Karpas-422 (cell line): ENCODE measurements at places on chromosomes 2 and 18.
A peak's percentile ranks its signal among the peaks of the same experiment; 100 is the strongest.

- DNase-seq = no peak
These were observed 43.5 kb downstream of the TMEM163 start for GRCh38 chr2:134675314-134675713.

DNA sequence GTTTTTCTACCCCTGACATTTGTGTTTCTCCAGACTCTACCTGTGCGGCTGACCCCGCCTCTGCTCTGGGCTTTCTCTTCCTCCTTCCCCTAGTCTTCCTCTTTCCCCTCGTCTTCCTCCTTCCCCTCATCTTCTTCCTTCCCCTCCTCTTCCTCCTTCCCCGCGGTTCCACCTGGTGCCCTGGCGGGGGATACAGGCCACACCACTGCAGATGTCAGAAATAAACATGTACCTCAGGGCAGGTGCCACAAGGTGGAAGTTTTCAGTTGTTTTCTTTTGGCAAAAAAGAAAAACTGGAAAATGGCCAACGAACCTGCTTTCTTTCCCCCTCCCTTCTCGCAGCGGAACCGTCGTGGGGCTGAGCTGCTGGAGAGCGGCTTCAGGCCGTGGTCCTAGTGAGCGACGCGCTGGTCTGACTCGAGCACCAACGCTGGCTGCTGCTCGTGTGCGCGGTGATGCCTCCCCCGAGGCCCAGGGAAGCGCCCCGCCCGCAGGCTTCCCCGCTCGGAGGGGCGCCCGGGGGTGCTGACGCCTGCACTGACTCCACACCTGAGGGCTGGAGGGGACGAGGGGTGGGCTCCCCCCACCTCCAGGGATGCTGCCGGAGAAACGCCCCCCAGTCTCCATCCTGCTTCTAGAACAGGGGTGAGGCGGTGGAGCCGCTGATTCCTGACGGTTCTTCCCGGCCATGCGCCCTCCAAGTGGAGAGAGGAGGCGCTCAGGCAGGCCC lies 83.7 kb upstream of the ZNF516 start:
- no peak for DNase-seq

GRCh38 chr2:186455613-186456012 lies 30.4 kb upstream of the ZC3H15 start:
- no peak for DNase-seq

GRCh38 chr18:58661423-58661822 lies 9.8 kb upstream of the MALT1 start:
- DNase-seq = no peak

DNA sequence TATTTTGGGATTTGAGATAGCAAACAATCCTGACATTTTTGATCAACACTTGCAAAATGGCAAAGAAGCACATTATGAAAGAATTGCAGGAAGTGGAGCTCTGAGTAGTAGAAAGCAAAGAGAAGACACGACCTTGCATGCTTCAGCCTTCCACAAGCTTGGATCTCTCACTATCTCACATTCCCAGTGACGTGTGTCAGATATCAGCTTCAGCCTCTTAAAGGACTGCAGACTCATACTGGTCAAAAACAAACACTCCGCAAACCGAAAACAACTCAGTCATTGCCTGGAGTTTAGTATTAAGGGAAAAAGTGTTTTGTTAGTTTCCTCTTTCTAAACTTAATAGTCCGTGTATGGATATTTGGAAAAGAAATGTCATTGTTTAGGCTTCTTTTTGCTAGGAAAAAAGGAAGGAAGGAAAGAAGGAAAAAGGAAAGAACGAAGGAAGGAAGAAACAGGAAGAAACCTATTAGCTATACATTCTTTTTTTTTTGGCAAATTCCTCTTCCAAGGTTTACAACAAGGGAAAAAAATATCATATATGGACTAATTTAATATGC lies 32.6 kb upstream of the SLC40A1 start:
- DNase-seq = no peak

- DNase-seq = no peak
These were observed 78.1 kb upstream of the NPAS2 start for GRCh38 chr2:100741880-100742276.

GRCh38 chr18:11992096-11992790 lies 10.9 kb downstream of the IMPA2 start:
- no peak for DNase-seq

DNA sequence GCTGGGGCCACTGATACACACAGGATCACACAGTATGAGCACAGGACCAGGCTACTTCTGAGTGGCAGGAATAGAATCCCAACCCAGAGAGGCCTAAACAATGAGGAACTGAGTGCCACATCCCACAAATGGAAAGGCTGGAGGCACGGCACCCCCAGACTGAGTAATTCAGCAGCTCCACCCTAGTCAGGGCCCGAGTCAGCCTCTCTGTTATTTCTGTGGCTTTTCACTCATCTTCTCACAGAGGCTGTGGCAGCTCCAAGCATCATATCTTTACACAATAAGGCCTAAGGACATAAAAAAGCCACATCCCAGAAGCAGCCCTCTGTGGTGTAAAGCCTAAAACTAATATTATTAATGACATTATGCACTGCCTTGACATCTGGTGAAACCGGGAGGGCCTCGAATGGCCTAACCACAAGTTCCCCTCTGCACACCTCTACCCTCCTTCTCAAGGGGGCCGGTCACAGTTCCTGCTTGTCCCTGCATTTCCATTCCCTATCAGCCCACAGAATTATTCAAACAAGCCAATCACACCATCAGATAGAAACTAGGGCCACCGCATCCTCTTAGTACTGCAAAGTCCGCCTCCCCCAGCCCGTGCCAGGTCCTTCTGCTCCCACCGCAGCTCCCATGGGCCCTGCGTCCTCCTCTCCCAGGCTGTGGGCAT lies 12.5 kb upstream of the MAL start:
- DNase-seq = no peak

GRCh38 chr2:51662187-51662586 lies 630.3 kb upstream of the NRXN1 start:
- DNase-seq = no peak

DNA sequence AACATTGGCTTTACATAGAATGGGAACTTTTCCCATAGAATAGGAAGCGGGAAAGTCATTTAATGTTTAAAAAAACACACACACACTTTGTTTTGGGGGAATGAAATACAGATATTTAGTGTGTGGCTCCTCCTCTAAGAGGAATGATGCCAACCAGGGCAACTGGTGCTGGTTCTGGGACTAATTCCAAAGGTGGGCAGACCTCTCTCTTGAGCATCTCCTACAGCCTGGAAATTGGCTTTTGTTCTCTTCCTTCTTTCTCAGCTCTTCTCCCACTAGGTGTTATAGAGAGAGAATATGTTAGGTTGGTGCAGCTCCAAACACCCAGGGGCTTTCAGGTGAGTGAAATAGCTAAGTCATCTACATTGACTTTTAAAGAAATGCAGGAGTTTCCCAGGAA lies 190.1 kb downstream of the RAD51AP2 start:
- no peak for DNase-seq

DNA sequence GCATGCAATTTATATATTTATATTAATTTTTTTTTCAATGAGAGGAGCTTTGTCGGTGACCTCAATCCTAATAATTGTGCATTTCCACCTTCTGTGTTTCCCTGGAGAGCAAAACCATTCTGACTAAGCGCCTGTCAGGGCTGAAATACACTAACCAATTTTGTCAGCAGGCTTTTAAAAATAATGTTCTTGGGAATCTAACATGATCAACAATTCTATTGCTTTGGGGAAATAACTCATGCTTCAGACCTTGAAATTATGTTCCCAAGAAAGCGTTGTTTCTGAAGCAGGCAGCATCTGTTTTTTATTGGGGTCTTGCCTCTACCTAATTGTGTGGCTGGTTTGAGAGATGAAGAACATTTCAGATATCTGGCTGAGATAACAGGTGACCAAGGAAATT lies 129.1 kb upstream of the ALKAL2 start:
- DNase-seq = no peak

DNA sequence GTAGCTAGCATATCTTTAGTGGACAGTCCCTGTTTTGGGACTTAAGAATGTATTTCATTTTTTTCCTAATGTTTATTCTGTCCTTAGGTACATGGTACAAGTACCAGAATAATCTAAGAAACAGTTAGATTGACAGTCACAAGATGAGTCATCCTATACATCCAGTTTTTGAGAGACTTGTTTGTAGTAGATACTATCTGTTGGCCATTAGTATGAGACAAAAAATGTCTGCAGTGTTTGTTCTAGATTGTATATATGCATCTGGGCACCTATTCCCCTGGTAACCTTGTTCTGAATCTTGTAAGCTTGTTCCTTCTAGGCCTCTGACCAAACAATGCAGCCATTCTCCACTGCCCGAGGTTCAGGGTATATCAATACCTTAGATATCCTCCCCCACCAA lies 1343.5 kb downstream of the SUCLG1 start:
- DNase-seq = no peak

DNA sequence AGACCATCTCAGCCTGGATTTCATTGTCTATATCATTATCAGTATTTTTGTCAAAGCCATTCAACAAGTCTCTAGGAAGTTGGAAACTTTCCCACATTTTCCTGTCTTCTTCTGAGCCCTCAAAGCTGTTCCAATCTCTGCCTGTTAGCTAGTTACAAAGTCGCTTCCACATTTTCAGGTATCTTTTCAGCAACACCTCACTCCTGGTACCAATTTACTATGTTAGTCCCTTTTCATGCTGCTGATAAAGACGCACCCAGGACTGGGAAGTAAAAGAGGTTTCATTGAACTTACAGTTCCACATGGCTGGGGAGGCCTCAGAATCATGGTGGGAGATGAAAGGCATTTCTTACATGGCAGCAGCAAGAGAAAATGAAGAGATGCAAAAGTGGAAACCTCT lies 9.3 kb upstream of the FIGLA start:
- no peak for DNase-seq

DNA sequence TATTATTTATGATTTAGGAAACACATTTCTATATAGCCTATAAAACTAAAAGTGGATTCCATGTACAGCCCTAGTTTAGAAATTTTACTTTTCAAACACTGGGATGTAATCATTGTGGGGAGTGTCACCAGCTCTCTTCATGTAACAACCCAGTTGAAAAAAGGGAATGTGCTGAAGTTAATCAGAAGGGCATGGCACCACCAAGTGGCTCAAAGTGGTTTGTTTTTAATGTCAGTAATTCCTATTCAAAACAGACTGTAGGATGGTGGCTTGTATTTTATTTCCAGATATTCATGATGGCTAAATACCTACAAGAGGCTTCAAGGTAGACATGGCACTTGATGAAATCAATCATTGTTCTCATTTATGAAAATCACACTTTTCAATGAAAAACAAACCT lies 58.1 kb upstream of the TMEM182 start:
- peak; percentile 66 for DNase-seq

DNA sequence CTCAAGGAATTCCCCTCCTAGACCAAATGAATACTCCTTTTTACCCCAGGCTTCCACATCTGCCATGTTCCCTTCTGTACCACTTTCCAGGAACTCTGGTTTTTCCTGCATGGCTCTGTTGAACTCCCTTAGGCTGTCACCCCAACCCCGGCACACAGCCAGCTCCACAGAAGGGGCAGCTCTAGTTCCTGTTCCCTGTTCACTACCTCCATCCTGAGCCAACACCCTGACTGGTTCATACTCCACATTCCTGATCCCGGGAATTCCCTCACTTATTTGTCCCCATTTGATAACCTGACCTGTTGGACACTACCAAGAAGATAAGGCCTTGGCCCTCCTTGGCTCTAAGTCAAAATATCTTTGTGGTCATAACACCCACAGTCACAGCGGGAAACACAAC lies 280.9 kb upstream of the RAB6C start:
- no peak for DNase-seq

DNA sequence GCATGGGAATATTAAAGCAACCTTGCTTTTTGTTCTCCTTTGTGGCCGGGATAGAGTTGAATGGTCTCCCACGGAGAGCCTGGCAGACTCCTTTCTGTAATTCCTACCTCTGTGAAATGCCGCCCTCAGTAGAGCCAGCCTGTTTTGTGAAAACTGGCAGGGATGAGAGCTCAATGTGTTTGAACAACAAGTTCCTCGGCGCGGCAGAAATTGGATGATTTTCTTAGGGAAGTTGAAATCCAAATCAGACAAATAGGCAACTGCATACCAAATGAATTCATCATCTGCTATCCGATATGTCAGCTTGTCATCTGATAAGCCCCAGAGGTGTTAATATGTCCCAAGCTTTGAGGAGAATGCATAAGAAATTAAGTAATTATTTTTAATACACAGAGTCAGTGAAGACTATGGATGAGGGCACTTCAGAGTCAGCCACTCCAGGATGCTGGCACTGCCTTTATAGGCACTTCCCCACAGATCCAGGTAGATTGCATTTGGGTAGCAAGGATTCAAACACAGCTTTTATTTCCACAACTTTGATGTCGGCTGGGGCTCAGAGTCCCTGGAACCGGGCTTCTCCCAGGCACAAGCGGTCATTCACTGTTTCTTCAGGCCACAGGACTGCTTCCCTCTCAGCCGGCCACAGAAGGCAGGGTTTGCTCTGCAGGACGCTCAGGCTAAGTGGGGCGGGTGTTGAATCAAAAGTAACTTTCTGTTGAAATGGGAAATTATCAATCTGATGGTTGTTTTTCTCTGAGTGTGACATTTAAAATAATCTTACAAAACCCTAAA lies 82.8 kb upstream of the REV1 start:
- no peak for DNase-seq

GRCh38 chr2:64604155-64604554 lies 49.6 kb downstream of the SERTAD2 start:
- DNase-seq = no peak

- DNase-seq = no peak
These were observed 134.4 kb upstream of the KLHL14 start for GRCh38 chr18:32907311-32907585.

- DNase-seq = no peak
These were observed 26.0 kb upstream of the IL1RL1 start for GRCh38 chr2:102285368-102285767.

GRCh38 chr18:44298566-44298965 lies 382.1 kb upstream of the SETBP1 start:
- no peak for DNase-seq

- no peak for DNase-seq
These were observed 114.8 kb downstream of the MBD5 start for GRCh38 chr2:148135705-148136104.

- DNase-seq = no peak
These were observed 133.2 kb upstream of the GULP1 start for GRCh38 chr2:188158337-188159100.

DNA sequence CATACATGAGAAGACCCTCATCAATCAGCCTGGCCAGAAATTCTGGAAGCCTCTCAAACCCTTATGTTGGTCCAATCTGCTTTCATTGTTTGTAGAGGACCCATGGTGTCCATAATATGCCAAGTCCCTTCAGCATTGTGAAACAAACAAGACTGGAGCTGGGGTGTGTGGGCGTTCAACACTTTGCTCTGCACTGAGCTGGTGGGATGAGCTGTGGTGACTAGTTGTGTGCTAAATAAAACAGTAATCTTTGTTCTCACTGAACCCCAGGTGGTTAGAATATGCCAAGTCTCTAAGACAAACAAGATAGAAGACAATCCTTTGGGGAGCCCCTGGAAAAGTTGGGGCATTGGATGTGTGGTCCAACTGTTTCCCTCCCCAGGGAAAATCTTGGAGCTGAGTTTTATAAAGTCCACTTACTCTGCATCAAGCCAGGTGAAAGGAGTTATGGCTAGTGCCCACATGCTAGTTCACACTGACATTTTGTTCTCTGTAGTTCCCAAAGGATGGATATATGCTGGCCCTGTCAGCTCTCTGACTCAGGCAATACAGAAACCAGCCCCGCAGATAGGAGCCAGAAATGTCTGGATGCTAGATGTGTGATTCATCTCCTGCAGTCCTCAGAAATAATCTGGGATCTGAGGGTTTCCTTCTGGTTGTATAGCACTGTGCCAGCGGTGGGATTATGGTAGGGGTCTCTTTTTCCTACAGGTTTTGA lies 260.2 kb downstream of the TMX3 start:
- no peak for DNase-seq

- DNase-seq = no peak
These were observed 129.5 kb downstream of the SMAD7 start for GRCh38 chr18:48821251-48821590.
